ENCODE measurements at places on chromosomes 11 and 22. TPM values are rescaled to one million over a fixed set of nuclear protein-coding genes. Genes with fewer than 3 reads are reported as not detected.

DNA sequence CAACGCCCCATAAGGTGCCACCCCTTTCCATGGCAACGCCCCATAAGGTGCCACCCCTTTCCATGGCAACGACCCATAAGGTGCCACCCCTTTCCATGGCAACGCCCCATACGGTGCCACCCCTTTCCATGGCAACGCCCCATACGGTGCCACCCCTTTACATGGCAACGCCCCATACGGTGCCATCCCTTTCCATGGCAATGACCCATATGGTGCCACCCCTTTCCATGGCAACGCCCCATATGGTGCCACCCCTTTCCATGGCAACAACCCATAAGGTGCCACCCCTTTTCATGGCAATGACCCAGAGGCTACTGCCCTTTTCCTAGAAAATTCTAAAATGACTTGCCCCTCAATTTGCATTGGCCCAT, 72.1 kb downstream of the BRD1 start:
- H3K4me1 ChIP-seq: no peaks in the 10 kb centered on the region
- no peak overlapping the region for H3K27ac ChIP-seq
- H3K36me3 ChIP-seq: no peaks in the 10 kb centered on the region
- H3K4me3 ChIP-seq: no peak overlapping the region

DNA sequence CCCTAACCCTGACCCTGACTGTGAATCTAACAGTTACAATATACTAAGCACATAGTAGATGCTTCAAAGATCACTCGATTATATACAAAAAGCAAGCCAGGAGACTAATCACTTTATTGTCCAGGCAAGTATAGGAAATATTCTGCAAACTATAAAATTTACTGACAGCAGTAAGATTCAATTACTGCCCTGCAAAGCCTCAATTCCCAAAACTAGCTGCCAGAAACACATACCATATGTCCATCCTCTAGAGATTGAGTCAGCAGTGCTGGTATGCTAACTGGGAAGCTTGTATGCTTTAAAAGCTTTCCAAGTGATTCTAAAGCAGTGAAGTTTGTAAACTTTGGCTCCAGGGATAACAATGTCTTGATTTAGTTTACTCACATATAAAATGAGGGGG, 26.1 kb downstream of the CSTF3 start:
- H3K36me3 ChIP-seq: no peaks in the 10 kb centered on the region
- no peak overlapping the region for H3K27ac ChIP-seq
- no peaks in the 10 kb centered on the region for H3K4me1 ChIP-seq

Gene GRIA4
- total RNA-seq: not detected

GRCh38 chr11:36105743-36106581, 162.1 kb downstream of the LDLRAD3 start:
- H3K36me3 ChIP-seq: no peaks in the 10 kb centered on the region
- H3K4me1 ChIP-seq: no peaks in the 10 kb centered on the region
- H3K4me3 ChIP-seq: no peak overlapping the region
- no peak overlapping the region for H3K27ac ChIP-seq

GRCh38 chr22:32901925-32902324, 100.4 kb downstream of the TIMP3 start:
- H3K4me1 ChIP-seq: no peaks in the 10 kb centered on the region
- H3K27ac ChIP-seq: no peak overlapping the region
- no peaks in the 10 kb centered on the region for H3K27me3 ChIP-seq
- no peak for DNase-seq
- no peaks in the 10 kb centered on the region for H3K36me3 ChIP-seq
- H3K4me3 ChIP-seq: no peak overlapping the region

Gene PHOX2A
- total RNA-seq: not detected

DNA sequence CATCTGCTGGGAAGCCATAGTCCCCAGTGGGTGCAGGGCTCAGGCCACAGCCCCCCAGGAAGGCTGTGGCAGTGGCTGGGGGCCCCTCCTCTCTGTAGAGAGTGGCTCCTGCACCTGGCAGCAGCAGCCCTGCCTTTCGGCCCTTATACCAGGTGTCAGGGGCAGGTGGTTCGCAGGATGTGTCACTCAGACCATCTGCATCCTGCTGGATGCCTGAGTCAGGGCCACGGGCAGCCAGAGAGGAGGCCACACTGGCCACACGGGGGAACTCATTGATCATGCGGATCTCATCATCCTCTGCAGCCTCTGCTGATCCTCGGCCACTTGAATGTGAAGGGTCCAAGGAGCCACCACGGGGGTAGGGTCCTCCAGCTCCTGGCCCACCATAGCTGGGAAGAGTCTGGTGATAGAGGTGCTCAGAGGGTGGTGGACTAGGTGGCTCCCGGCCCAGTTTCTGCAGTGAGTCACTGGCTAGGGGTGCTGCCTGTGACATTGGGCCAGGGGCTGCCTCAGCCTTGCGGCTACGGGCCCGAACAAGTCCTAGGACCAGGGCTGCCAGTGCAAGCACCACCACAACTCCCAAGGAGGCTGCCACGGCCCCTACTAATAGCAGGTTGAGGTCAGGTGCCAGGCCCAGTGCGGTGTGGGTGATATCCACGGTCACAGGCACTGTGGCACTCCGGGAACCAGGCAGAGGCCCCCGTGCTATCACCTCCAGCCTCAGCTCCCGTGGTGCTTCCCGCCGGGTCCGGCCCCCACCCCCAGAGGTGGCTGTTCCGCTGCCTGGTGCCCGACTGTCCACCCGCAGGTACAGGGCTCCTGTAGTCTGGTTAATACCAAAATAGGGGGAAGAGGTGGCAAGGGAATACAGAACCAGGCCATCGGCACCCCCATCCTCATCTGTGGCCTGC, 3.3 kb upstream of the TPP1 start:
- H3K4me3 ChIP-seq: no peak overlapping the region
- H3K36me3 ChIP-seq: no peaks in the 10 kb centered on the region
- H3K4me1 ChIP-seq: peaks cover 20% of the 10 kb centered on the region
- DNase-seq: no peak

DNA sequence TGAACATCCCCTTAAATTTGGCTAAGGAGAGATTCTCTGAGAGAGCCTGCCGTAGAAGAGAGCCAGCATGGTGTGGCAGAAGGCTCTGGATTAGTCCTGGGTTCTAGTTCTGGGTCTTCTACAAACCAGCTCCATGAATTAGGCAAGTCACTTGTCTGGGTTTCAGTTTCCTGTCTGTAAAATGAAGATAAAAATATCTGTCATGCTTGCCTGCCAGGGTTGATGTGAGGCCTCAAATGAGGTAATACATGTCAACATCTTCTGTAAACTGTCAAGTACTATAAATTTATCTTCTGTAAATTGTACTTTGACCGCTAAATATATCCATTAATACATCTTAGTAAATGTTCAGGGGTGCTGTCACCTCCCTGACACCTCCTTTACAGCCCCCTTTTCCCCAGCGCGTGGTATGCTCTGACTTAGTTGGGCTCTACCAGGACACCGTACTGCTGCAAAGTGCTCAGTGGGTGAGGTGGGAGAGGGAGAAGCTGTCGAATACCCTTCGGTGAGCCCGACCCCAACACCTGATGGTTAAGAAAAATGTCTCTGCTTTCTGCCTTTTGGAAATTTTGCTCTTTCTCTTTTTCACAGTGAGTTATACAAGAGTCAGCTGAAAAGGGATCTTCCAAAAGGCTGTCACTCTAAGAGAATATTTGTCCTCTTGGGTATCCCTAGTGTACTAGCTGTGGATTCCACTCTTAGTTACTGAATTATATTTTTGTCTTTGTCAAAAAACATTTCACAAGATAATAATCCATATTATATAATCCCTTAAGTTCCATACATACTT, 15.0 kb downstream of the RBX1 start:
- no peaks in the 10 kb centered on the region for H3K27me3 ChIP-seq
- H3K27ac ChIP-seq: no peak overlapping the region

GRCh38 chr11:131932584-131933325, 562.3 kb downstream of the NTM start:
- DNase-seq: no peak
- H3K36me3 ChIP-seq: no peaks in the 10 kb centered on the region
- H3K4me1 ChIP-seq: no peaks in the 10 kb centered on the region
- H3K27me3 ChIP-seq: no peaks in the 10 kb centered on the region

Gene TMEM123
- 259 TPM for total RNA-seq

Gene WT1
- not detected for total RNA-seq

Gene TREH
- total RNA-seq: not detected

DNA sequence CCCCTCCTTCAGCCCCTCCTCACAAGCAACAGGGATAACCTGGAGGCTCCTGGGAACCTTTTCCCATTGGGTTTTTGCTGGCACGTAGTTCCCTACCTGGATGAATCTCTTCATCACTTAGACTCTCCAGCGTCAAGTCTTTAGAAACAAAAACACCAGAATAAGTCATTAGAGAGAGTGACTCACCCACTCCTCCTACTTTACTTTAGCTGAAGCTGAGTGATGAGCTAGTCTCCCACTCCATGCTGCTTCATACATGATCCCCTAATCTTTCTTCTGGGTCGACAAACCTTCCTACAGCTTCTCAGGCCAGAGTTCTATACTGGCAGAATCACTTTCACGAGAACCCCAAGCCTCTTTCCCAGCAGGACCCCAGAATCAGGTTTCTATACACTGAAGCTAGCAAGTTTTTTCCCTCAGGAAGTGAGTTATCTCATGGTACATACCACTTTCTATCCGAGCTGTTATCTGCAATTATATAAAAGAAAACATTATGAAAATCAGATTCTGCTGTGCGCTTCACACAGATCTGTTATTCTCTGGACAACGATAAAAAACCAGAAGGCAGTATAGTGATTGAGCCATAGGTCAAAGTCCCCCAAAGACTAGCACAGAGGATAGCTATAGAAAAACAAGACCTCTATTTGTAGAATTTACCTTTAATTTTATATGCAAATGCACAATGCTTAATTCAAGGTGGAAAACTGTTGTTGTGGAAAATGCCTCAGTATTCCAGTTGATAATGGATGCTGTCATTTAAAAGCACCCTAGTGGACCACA, 18.7 kb downstream of the DRICH1 start:
- no peak for DNase-seq
- H3K27me3 ChIP-seq: no peaks in the 10 kb centered on the region
- no peaks in the 10 kb centered on the region for H3K4me1 ChIP-seq
- H3K4me3 ChIP-seq: no peak overlapping the region
- H3K36me3 ChIP-seq: no peaks in the 10 kb centered on the region
- H3K27ac ChIP-seq: no peak overlapping the region

GRCh38 chr11:120527111-120527761, 15.7 kb downstream of the GRIK4 start:
- H3K36me3 ChIP-seq: no peaks in the 10 kb centered on the region
- no peak overlapping the region for H3K4me3 ChIP-seq
- H3K4me1 ChIP-seq: no peaks in the 10 kb centered on the region
- no peaks in the 10 kb centered on the region for H3K27me3 ChIP-seq
- no peak for DNase-seq
- H3K27ac ChIP-seq: no peak overlapping the region

Gene MAPK8IP2
- 0.28 TPM for total RNA-seq

GRCh38 chr11:110000850-110001249, 92.3 kb upstream of the ZC3H12C start:
- H3K36me3 ChIP-seq: no peaks in the 10 kb centered on the region
- H3K4me3 ChIP-seq: no peak overlapping the region
- H3K27ac ChIP-seq: no peak overlapping the region
- no peaks in the 10 kb centered on the region for H3K4me1 ChIP-seq
- no peaks in the 10 kb centered on the region for H3K27me3 ChIP-seq

GRCh38 chr11:110338684-110339083, 42.3 kb upstream of the RDX start:
- no peak for DNase-seq
- no peaks in the 10 kb centered on the region for H3K36me3 ChIP-seq
- no peak overlapping the region for H3K4me3 ChIP-seq

Gene NXPE1
- not detected for total RNA-seq

DNA sequence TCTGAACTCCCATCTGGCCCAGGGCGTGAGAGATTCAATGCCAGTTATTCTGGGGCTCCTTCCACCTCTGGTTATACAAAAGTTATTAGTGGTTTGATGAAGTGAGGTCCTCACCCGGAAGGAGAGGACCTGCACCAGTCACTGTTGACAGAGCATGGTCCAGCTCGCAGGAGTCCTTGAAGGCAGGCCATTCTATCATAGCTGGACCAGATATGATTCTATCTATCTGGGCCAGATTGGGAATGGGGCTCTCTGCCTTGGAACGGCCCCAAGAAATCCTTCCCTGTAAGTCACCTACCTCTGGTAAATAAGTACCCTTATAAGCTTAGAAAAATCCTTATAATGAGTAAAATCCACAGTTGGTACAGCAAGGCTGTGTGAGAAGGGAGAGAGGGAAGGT, 50.7 kb downstream of the C11orf91 start:
- H3K27me3 ChIP-seq: no peaks in the 10 kb centered on the region
- no peak for DNase-seq
- no peaks in the 10 kb centered on the region for H3K36me3 ChIP-seq
- no peak overlapping the region for H3K4me3 ChIP-seq
- no peaks in the 10 kb centered on the region for H3K4me1 ChIP-seq

Gene SYNGR1
- 2.4 TPM for total RNA-seq

- no peak for DNase-seq
- H3K27ac ChIP-seq: no peak overlapping the region
- no peaks in the 10 kb centered on the region for H3K27me3 ChIP-seq
- H3K4me1 ChIP-seq: no peaks in the 10 kb centered on the region
- no peaks in the 10 kb centered on the region for H3K36me3 ChIP-seq
Measured at GRCh38 chr11:94776351-94777321, 8.5 kb downstream of the AMOTL1 start.

- no peak overlapping the region for H3K27ac ChIP-seq
- no peaks in the 10 kb centered on the region for H3K27me3 ChIP-seq
- no peak overlapping the region for H3K4me3 ChIP-seq
- DNase-seq: no peak
Measured at GRCh38 chr11:46183819-46184218, 62.6 kb upstream of the PHF21A start.

GRCh38 chr11:20250644-20251247, 90.5 kb upstream of the DBX1 start:
- DNase-seq: no peak
- H3K4me3 ChIP-seq: no peak overlapping the region
- H3K4me1 ChIP-seq: no peaks in the 10 kb centered on the region
- H3K36me3 ChIP-seq: no peaks in the 10 kb centered on the region

Gene PTGDR2
- total RNA-seq: 0.42 TPM

- no peaks in the 10 kb centered on the region for H3K4me1 ChIP-seq
- no peak for DNase-seq
- H3K27ac ChIP-seq: no peak overlapping the region
Measured at GRCh38 chr11:109984634-109985289, 108.4 kb upstream of the ZC3H12C start.

- no peak overlapping the region for H3K4me3 ChIP-seq
- no peaks in the 10 kb centered on the region for H3K36me3 ChIP-seq
- peaks cover 20% of the 10 kb centered on the region for H3K4me1 ChIP-seq
- DNase-seq: no peak
- H3K27me3 ChIP-seq: no peaks in the 10 kb centered on the region
- H3K27ac ChIP-seq: no peak overlapping the region
Measured at GRCh38 chr11:9230296-9230695, 34.9 kb downstream of the DENND5A start.

GRCh38 chr22:50339945-50340879, 2.9 kb upstream of the PPP6R2 start:
- no peak overlapping the region for H3K4me3 ChIP-seq
- H3K27ac ChIP-seq: no peak overlapping the region
- no peaks in the 10 kb centered on the region for H3K27me3 ChIP-seq
- peak; percentile 9 for DNase-seq

Gene GAL
- 2.0 TPM for total RNA-seq
